ENCODE measurements at places on chromosomes 3 and 15. TPM values are rescaled to one million over a fixed set of nuclear protein-coding genes. Genes with fewer than 3 reads are reported as not detected.

DNA sequence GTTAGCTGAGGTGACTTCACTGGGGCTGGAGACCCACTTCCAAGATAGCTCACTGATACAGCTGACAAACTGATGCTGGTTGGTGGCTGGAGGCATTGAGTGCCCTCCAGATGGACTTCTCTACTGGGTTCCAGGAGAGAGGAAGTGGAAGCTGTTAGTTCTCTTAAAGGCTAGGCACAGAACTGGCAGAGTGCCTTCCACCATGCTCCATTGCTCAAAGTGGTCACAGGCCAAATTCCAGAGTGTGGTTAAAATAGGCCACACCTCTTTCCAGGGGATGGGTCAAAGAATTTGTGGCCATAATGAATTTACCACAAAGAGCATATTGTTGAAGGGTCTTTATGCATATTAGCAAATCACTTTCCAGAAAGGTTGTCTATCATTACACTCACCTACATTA lies 74.2 kb downstream of the NMD3 start:
- DNase-seq = no peak

DNA sequence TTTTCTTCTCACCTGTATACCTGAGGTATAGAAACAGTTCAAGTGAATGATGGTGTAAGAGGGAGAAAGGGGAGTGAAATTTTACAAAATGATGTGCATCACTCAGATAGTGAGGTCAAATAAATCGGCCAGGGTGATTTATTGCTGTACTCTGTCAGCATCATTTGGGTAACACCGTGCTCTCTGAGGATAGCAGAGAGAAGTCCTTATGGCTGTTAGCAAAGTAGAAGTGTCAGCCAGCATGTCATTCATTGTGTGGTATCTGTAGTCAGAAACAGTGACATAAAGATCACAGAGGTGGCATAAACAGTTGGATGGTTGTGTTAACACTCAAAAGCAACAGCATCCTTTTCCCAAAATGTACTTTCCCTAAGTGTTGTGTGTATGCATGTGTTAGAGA lies 53.4 kb downstream of the PSMD6 start:
- DNase-seq = no peak

- DNase-seq = peak; percentile 83
These were observed 22.2 kb downstream of the EPHB3 start for GRCh38 chr3:184583578-184584451.

DNA sequence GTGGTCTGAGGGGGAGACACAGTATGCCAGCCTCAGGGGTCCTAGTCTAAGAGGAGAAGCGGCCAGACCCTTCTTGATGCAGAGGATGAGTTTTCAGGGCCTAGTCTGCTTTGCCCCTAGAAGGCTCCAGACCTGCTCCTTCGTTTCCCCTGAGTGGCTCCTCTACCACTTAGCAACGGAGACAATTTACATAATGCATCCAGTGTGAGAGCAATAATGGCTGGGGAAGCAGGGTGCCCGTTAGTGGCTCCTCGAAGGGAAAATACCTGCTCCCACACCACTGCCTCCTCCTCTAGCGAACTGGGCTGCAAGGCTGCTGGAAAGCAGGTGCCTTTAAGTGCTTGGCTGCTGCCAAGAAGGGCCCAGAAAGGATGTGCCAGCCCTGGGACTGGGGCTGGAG lies 38.9 kb downstream of the CACNA2D2 start:
- DNase-seq = no peak

DNA sequence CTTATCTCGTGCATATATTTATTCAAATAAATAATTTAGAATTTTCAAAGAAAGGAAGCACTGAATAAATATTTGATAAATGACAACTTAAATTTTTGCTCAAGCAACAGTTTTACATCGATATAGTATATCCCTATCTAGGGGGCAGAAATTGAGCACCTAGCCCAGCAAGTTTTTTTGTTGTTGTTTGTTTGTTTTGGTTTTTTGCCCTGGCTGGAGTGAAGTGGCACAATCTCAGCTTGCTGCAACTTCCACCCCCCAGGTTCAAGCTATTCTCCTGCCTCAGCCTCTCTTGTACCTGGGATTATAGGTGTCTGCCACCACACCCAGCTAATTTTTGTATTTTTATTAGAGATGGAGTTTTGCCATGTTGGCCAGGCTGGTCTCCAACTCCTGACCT lies 42.4 kb downstream of the OIP5 start:
- no peak for DNase-seq

The SEMA3G gene
- total RNA-seq = 0.82 TPM

DNA sequence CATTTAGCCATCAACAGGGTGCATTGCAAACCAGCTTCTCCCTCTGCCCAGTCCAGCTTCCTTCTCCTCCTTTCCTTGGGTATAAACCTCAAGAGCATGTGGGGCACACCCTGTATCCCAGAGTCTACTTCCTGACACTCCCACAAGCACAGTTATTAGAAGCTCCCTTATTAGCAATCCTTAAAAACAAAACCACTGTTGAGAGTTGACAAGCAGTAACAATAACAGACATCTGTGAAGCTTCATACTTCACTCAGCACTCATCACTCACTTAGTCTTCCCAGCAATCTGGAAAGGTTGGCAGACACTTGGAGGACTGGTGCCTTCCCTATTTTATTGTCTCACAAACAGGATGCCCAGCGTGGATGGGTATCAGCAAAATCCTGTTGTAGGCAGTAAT lies 155.5 kb upstream of the PROK2 start:
- DNase-seq = no peak

GRCh38 chr15:100703032-100703578 lies 100.7 kb downstream of the ASB7 start:
- peak; percentile 82 for DNase-seq

The NR1I2 gene
- total RNA-seq = 0.29 TPM

The OIP5 gene
- total RNA-seq = 8.5 TPM

GRCh38 chr3:119969759-119970158 lies 124.5 kb downstream of the GSK3B start:
- no peak for DNase-seq
